ENCODE measurements at places on chromosomes 13 and 19. TPM values are rescaled to one million over a fixed set of nuclear protein-coding genes. Genes with fewer than 3 reads are reported as not detected.

Gene TLE6
- total RNA-seq, result 0.71 TPM

- no peaks in the 10 kb centered on the region for H3K36me3 ChIP-seq
- no peaks in the 10 kb centered on the region for H3K27me3 ChIP-seq
- no peaks in the 10 kb centered on the region for H3K4me1 ChIP-seq
- H3K27ac ChIP-seq, result no peak overlapping the region
- no peak for DNase-seq
These were observed 13.7 kb upstream of the ELF1 start for GRCh38 chr13:41032691-41033376.

Gene SHANK1
- 1.2 TPM for total RNA-seq

Gene ZNF573
- total RNA-seq, result 7.7 TPM

DNA sequence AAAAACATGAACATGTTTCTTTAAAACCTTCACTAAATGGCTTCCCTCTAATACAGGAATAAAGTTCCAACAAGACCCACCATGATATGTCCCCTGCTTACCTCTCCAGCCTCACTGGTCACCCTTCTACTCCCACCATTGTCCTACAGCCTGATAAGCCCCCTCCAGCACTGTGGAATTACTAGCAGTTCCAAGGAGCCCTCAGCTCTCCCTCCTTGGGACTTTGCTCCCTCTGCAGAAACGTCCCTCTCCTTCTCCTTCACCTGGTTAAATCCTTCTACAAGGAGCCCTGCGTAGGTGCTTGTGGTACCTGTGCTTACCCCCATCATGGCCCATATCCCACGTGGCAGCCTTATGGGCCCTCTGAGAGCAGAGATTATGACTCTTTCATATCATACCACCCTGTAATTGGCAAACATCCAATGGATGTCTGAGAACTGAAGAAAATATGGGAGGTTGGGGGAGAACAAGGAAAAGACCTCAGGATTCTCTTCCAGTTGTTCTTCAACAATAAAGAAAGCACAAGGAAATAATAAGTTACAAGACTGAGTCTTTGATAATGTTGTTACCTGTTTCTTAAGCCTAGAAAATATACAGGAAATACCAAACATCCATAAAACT, 26.1 kb upstream of the DOCK9 start:
- H3K4me1 ChIP-seq, result peaks cover 47% of the 10 kb centered on the region
- H3K4me3 ChIP-seq, result no peak overlapping the region
- no peak for DNase-seq
- no peaks in the 10 kb centered on the region for H3K36me3 ChIP-seq

- H3K27me3 ChIP-seq, result no peaks in the 10 kb centered on the region
These were observed 23.7 kb downstream of the TPP2 start for GRCh38 chr13:102620516-102620915.

DNA sequence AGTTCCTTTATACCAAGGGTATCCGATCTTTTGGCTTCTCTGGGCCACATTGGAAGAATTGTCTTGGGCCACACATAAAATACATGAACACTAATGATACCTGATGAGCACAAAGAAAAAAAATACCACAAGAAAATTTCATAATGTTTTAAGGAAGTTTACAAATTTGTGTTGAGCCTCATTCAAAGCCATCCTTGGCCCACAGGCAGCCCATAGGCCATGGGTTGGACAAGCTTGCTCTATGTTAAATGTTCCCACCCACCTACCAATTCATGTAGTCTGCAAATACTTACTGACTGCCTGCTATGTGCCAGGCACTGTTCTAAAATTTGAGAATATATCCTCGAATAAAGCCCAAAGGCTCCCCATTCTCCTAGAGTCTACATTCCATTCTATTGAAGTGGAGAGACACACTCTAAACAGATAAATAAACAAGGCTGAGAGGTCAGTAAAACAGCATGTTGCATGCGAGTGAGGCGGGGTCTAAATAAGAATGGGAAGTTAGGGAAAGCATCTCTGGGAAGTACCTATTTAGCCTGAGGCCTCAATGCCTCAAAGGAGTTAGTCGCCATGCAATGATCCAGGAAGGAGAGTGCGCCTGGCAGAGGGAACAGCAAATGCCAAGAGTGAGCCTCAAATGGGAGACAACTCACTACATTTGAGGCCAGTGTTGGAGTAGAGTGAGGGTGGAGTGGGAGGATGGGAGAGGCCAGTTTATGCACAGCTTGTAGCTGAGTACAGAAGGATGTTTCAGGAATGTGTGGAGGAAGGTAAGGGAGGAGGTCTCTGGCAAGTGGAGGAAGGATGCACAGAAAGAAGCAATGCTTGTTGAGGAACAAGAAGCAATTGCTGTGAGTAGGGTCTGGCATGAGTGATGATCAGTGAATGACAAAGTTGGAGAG, 52.5 kb upstream of the CLDN10 start:
- no peaks in the 10 kb centered on the region for H3K36me3 ChIP-seq
- no peak overlapping the region for H3K4me3 ChIP-seq
- H3K27ac ChIP-seq, result no peak overlapping the region
- DNase-seq, result no peak
- no peaks in the 10 kb centered on the region for H3K27me3 ChIP-seq

Gene C1QTNF9B
- total RNA-seq, result not detected

DNA sequence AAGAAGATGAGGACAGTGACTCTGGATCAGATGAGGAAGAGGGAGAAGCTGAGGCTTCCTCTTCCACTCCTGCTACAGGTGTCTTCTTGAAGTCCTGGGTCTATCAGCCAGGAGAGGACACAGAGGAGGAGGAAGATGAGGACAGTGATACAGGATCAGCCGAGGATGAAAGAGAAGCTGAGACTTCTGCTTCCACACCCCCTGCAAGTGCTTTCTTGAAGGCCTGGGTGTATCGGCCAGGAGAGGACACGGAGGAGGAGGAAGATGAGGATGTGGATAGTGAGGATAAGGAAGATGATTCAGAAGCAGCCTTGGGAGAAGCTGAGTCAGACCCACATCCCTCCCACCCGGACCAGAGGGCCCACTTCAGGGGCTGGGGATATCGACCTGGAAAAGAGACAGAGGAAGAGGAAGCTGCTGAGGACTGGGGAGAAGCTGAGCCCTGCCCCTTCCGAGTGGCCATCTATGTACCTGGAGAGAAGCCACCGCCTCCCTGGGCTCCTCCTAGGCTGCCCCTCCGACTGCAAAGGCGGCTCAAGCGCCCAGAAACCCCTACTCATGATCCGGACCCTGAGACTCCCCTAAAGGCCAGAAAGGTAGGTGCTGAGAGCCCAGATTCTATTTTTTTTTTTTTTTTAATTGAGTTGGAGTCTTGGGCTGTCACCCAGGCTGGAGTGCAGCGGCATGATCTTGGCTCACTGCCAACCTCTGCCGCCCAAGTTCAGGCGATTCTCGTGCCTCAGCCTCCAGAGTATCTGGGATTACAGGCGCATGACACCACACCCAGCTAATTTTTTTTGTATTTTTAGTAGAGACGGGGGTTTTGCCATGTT, 2.3 kb downstream of the PPP1R15A start:
- H3K27me3 ChIP-seq, result no peaks in the 10 kb centered on the region
- peaks cover 47% of the 10 kb centered on the region for H3K36me3 ChIP-seq
- peak overlapping the region; percentile 100 for H3K27ac ChIP-seq
- H3K4me3 ChIP-seq, result peak overlapping the region; percentile 94
- H3K4me1 ChIP-seq, result no peaks in the 10 kb centered on the region

- H3K27ac ChIP-seq, result peak overlapping the region; percentile 88
- H3K27me3 ChIP-seq, result no peaks in the 10 kb centered on the region
- no peak overlapping the region for H3K4me3 ChIP-seq
- no peaks in the 10 kb centered on the region for H3K4me1 ChIP-seq
- H3K36me3 ChIP-seq, result no peaks in the 10 kb centered on the region
These were observed 47.1 kb downstream of the COL4A2 start for GRCh38 chr13:110354123-110354627.

- H3K4me3 ChIP-seq, result no peak overlapping the region
- no peak overlapping the region for H3K27ac ChIP-seq
- H3K27me3 ChIP-seq, result peaks cover 12% of the 10 kb centered on the region
- H3K36me3 ChIP-seq, result no peaks in the 10 kb centered on the region
- no peaks in the 10 kb centered on the region for H3K4me1 ChIP-seq
These were observed 35.7 kb upstream of the MATK start for GRCh38 chr19:3821857-3822364.

Gene CEACAM16
- not detected for total RNA-seq

DNA sequence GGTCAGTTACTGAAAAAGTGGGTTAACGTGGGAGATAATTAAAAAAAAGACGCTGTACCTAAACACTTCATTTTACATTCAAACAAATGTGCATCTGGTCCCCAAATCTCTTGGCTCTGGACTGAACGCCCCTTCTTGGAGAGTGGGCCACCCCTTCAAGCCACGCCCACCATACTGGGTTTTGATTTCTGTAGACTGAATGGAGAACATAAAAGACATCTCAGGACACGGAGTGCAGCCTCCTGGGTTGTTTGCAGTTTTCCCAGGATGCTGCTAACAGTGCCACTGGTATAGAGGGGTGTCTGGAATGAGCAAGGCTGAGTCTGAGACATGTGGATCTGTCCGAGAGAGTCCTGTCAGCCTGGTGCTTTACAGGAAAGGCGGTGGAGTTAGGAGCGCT, 10.6 kb downstream of the TFDP1 start:
- H3K27me3 ChIP-seq, result no peaks in the 10 kb centered on the region
- no peak for DNase-seq
- H3K4me1 ChIP-seq, result no peaks in the 10 kb centered on the region

Gene LGI4
- 29.0 TPM for total RNA-seq

GRCh38 chr13:43838909-43839308, 40.6 kb downstream of the CCDC122 start:
- H3K36me3 ChIP-seq, result no peaks in the 10 kb centered on the region
- no peak for DNase-seq
- no peak overlapping the region for H3K27ac ChIP-seq
- H3K27me3 ChIP-seq, result no peaks in the 10 kb centered on the region

Gene SERPINE3
- not detected for total RNA-seq

Gene NPAS1
- total RNA-seq, result not detected

Gene CEBPA
- 2.9 TPM for total RNA-seq

GRCh38 chr13:110340812-110341444, 33.8 kb downstream of the COL4A2 start:
- H3K27me3 ChIP-seq, result no peaks in the 10 kb centered on the region
- peaks cover 90% of the 10 kb centered on the region for H3K4me1 ChIP-seq
- H3K27ac ChIP-seq, result peak overlapping the region; percentile 95
- no peak overlapping the region for H3K4me3 ChIP-seq
- peak; percentile 98 for DNase-seq

Gene APOC4
- total RNA-seq, result not detected

- DNase-seq, result no peak
- H3K27me3 ChIP-seq, result no peaks in the 10 kb centered on the region
- no peak overlapping the region for H3K27ac ChIP-seq
- H3K4me1 ChIP-seq, result no peaks in the 10 kb centered on the region
- H3K4me3 ChIP-seq, result no peak overlapping the region
These were observed 185.2 kb upstream of the IRS2 start for GRCh38 chr13:109971456-109972090.

Gene MIR17HG
- total RNA-seq, result 5.4 TPM

Gene FFAR2
- not detected for total RNA-seq

DNA sequence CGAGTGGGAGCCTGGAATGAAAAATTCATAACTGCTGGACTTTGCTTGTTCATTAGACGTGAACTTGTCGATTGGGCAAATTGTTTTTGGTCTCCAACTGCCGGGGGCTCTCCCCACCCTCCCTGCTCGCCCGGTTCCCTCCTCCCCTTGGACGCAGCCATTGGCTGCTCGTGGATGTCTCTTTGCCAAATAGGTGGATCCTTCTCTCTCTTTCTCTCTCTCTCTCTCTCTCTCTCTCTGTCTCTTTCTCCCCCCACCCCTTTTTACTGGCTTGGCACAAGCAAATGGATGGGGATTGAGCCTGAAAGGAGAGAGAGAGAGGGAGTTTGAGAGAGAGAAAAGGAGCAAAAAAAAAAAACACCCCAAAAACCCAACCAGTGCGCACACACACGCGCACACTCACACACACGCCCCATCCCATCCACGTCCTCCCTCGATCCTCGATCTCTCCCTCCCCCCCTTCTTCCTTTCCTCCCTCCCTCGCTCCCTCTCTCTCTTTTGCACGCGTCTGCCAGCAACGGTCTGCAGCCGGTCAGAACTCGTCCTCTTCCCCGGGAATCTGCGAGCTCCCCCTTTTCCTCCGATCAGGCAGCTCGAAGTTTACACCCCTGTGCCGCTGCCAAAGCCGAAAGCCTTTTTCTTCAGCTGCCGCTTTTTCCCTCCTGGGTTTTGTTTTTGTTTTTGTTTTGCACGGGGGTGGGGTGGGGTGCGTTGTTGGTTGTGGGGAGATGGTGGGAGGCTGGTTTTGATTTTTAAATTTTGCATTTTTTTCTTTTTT, 27.8 kb downstream of the NFIX start:
- peak overlapping the region; percentile 91 for H3K27ac ChIP-seq
- peak; percentile 97 for DNase-seq
- peaks cover 97% of the 10 kb centered on the region for H3K4me1 ChIP-seq
- H3K36me3 ChIP-seq, result no peaks in the 10 kb centered on the region
- H3K4me3 ChIP-seq, result peak overlapping the region; percentile 49
- H3K27me3 ChIP-seq, result no peaks in the 10 kb centered on the region

GRCh38 chr13:79427883-79428282, 21.8 kb upstream of the RBM26 start:
- H3K27ac ChIP-seq, result no peak overlapping the region
- no peaks in the 10 kb centered on the region for H3K36me3 ChIP-seq
- H3K27me3 ChIP-seq, result no peaks in the 10 kb centered on the region
- DNase-seq, result no peak

DNA sequence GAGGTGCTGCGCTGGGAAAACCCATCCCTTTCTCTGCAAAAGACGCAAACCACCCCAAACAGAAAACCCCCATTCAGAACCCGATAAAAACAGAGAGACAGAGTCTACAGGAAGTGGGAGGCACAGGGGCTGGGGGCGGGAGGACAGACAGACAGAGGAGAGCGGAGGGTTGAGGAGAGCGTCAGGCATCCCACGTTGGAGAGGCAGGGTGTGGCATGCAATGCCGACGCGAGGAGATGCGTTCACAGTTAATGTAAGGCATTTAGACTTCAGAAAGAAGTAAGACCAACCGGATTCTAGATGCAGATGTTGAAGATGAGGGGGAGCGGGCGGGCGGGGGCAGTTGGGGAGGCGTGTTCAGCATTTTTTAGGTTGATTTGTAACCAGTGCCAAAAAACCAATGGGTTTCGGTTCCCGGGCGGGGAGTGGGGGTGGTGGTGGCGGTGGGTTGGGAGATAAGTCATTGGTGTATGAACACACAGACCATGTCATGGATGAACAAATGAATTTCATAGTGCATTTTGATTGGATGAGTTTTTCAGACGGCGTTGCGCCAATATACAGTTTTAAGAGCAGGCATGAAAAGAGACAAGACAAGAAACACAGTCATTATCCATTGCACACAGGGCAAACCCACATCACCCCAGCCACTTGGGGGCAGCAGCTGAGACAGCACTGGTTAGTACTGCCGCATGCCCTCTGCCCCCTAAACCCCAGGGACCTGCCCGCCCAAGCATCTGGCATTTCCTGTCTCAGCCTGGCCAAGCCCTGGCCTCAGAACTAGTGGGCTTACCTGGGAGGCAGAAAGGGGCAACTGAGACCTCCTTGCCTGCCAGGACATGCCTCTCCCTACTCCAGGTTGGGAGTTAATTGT, 91.3 kb downstream of the IER2 start:
- no peaks in the 10 kb centered on the region for H3K27me3 ChIP-seq
- no peaks in the 10 kb centered on the region for H3K36me3 ChIP-seq
- no peak overlapping the region for H3K27ac ChIP-seq
- no peaks in the 10 kb centered on the region for H3K4me1 ChIP-seq
- DNase-seq, result no peak

- no peak overlapping the region for H3K4me3 ChIP-seq
- H3K4me1 ChIP-seq, result no peaks in the 10 kb centered on the region
- DNase-seq, result no peak
- H3K36me3 ChIP-seq, result no peaks in the 10 kb centered on the region
These were observed 161.8 kb downstream of the DIAPH3 start for GRCh38 chr13:60001889-60002288.

- no peaks in the 10 kb centered on the region for H3K36me3 ChIP-seq
- H3K4me3 ChIP-seq, result peak overlapping the region; percentile 38
- H3K27me3 ChIP-seq, result no peaks in the 10 kb centered on the region
- DNase-seq, result no peak
- peak overlapping the region; percentile 67 for H3K27ac ChIP-seq
These were observed 150.9 kb downstream of the PDS5B start for GRCh38 chr13:32737111-32737571.
